NCI-H446 treated with DMSO at 0.1 percent for 48 hours (cell line): ENCODE measurements at places on chromosomes 7 and 10.

- no peak for DNase-seq
Measured at GRCh38 chr7:107446531-107446930, 23.3 kb upstream of the GPR22 start.

DNA sequence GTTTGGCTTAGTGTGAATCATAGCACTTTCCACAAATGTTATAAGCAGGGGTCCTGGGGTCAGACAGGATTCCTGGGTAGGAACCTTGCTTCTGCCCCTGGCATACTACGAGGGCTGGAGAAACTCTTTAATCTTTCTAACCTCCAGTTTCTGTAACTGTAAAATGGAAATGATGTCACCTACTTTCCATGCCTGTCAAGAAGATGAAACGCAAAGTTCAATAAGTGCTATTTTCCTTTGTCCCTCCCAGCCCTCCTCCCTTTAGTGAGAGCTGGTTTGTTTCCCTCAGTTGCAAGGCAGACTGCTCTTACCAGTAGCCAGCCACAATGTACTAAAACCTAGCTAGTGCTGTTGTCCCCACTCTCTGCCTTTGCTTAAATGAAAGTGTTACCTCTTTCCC, 117.1 kb upstream of the HPS1 start:
- no peak for DNase-seq

- no peak for DNase-seq
Measured at GRCh38 chr10:6778992-6779701, 199.1 kb upstream of the PRKCQ start.

- no peak for DNase-seq
Measured at GRCh38 chr10:98242823-98243222, 25.2 kb downstream of the LOXL4 start.

DNA sequence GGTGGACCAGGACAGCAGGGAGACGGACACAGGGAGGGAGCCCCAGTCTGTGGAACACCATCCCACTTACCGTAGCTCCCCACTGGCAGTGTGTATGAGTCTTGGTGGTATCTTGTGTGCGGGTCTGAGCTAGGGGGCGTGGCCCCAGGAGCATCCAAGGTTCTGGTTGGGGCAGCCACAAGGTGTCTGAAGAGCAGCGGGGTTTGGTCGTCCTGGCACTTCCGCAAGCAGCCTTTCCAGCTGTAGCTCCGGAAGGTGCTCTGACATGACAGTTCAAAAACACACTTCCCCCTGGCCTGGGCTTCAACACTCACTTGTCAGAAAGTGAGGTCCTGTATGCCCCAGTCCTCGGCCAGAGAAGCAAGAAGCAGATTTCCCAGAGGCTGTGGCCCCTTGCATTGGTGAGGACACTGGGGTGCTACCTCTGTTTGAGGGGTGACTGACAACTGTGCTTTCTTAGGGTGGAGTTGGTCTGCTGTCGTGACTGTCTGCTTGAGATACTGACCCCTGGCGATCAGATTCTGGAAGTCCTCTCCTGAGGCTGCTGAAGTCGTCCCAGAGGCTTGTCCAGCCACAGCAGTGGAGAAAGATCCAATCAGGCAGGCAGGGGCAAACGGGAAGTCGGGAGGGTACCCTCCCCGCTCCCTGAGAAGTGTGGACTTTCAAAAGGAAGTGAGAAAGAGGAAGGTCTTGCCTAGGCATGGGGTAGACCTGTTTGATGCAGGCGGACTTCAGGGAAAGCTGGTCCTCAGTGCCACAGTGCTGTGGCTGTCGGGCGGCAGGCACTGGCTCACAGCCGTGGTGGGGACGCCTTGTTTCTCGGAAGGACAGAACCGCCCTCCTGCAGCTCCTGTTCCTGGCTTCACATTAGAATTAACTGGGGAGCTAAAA, 51.4 kb upstream of the PFKFB3 start:
- DNase-seq, result no peak

GRCh38 chr10:70982443-70982842, 94.1 kb upstream of the PCBD1 start:
- DNase-seq, result no peak

- DNase-seq, result no peak
Measured at GRCh38 chr7:16702441-16702840, 51.1 kb upstream of the TSPAN13 start.

DNA sequence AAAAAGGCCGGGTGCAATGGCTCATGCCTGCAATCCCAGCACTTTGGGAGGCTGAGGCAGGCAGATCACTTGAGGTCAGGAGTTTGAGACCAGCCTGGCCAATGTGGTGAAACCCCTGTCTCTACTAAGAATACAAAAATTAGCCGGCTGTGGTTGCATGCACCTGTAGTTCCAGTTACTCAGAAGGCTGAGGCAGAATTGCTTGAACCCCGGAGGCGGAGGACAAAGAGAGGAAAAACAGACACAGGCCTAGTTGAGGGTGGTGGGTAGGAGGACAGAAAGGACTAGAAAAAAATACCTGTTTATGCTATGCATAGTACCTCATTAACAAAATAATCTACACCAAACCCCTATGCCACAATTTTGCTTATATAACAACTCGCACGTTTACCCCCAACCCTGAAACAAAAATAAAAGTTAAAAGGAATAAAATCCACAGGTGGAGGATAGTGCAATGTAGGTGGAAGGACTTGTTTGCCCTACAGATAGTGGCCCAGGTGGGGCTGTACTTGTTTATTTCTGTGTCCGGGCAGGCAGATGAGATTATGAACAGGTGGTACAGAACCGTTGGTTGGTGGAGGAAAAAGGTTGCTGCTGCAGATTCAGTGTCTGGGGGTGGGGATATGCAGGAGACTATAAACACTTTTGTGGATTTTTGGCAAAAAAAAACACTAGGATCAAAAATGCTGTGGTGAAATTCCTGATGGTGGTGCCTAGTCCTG, 5.1 kb downstream of the ZNF680 start:
- DNase-seq, result no peak

GRCh38 chr7:69775231-69775771, 177.0 kb downstream of the AUTS2 start:
- DNase-seq, result no peak

GRCh38 chr7:108455551-108455997, 662 bp downstream of the NRCAM start:
- no peak for DNase-seq

GRCh38 chr7:35747611-35748010, 52.7 kb upstream of the HERPUD2 start:
- no peak for DNase-seq

DNA sequence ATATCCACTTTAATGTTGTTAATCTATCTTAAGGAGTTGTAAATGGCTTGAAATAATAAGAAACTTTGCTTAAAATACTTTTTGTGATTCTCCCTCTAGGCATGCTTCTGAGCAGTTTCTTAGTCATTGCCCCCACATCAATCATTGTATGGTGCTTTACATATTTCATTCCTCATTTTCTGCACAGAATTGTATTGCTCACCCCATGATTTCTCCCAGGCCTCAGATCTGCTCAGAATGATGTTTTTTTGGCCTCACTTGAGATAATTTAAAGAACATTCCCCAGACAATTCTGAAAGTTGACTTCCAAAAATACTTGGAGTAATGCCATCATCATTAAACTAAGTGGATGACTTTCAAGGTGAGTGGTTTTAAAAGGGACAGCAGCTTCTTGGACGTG, 82.1 kb upstream of the PRPS1L1 start:
- DNase-seq, result no peak

GRCh38 chr10:125162120-125162931, 2.0 kb upstream of the CTBP2 start:
- DNase-seq, result no peak

GRCh38 chr7:126079151-126079550, 1149.5 kb upstream of the POT1 start:
- DNase-seq, result no peak

DNA sequence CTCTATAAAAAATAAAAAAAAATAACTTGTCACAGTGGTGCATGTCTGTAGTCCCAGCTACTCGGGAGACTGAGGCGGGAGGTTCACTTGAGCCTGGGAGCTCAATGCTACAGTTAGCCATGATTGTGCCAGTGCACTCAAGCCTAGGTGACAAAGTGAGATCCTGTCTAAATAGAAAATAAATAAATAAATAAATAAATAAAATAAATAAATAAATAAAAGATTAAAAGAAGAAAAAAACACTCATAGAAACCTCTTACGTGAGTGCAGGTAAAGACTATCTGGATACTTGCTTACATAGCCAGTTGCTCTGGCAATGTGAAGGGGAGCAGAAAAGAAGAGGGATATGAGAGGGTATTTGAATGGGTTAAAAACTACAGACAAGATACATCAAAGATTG, 242.5 kb upstream of the PCDH15 start:
- no peak for DNase-seq

- DNase-seq, result no peak
Measured at GRCh38 chr10:54094321-54094720, 706.7 kb downstream of the PCDH15 start.

DNA sequence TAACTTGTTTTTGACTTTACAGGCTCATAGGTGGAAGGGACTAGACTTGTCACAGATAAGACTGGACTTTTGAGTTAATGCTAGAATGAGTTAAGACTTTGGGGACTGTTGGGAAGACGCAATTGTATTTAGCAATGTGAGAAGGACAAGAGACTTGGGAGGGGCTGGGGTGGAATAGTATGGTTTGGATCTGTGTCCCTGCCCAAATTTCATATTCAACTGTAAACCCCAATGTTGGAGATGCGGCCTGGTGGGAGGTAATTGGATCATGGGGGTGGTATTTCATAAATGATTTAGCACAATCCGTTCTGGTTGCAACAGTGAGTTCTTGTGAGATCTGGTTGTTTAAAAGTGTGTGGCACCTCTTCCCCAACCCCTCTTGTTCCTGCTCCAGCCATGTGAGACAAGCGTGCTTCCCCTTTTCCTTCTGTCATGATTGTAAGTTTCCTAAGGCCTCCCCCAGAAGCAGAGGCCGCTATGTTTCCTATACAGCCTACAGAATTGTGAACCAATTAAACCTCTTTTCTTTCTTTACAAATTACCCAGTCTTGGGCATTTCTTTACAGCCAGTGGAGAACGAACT, 22.6 kb downstream of the RNF216 start:
- no peak for DNase-seq

- peak; percentile 12 for DNase-seq
Measured at GRCh38 chr10:31836569-31837406, 91.8 kb downstream of the ARHGAP12 start.

DNA sequence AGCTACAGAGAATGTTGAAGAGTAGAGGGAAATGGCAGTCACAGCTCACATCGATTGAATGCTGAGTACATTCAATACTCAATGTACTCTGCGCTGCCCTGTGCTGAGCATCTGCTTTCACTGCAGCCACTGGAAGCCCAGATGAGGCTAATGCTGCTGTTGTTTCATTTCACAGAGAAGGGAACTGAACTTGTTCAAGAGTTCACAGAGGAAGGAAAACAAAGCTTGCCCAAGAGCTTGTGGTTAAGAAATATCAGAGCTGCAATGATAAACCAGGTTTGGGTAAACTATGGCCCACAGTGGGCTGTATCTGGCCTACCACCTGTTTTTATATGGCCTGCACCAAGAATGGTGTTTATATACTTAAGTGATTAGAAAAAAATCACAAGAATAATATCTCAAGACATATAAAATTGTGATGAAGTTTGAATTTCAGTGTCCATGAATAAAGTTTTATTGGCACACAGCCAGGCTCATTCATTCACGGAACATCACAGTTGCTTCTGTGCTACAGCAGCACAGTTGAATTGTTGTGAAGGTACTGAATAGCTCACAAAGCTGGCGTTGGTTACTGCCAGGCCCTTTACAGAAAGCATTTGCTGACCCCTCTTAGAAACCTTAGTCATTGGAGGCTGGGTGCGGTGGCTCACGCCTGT, 64.1 kb downstream of the CFAP58 start:
- no peak for DNase-seq

GRCh38 chr10:42963312-42963711, 113.6 kb upstream of the RET start:
- no peak for DNase-seq
